ENCODE measurements at places on chromosomes 7 and 10.

GRCh38 chr7:137545059-137545716 is 201.7 kb upstream of the PTN start:
- DNase-seq: no peak

DNA sequence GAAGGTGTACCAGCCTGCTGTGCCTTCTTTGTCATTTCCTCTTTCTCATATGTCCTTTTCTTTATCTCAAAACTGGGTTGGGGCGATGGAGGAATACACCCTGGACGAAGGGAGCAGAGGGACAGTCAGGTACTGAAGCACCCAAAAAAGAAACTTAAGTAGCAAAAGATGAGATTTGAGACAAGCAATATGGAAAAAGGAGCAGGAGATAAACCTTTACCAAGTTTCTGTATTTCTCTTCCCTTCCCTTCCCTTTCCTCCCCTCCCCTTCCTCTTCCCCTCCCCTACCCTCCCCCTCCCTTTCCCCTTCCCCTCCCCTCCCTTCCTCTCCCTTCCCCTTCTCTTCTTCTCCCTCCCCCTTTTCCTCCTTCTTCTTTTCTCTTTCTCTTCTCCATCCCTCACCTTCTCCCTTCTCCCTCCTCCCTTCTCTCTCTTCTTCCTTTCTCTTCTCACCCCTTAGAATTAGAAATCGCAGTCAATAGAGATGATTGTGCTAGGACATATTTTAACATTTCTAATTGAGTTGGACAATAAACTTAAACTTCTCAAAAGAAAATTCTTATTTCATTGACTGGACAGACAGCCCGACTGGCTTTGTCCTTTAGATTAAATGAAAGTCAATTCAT is 114.7 kb upstream of the PLXDC2 start:
- DNase-seq: no peak

DNA sequence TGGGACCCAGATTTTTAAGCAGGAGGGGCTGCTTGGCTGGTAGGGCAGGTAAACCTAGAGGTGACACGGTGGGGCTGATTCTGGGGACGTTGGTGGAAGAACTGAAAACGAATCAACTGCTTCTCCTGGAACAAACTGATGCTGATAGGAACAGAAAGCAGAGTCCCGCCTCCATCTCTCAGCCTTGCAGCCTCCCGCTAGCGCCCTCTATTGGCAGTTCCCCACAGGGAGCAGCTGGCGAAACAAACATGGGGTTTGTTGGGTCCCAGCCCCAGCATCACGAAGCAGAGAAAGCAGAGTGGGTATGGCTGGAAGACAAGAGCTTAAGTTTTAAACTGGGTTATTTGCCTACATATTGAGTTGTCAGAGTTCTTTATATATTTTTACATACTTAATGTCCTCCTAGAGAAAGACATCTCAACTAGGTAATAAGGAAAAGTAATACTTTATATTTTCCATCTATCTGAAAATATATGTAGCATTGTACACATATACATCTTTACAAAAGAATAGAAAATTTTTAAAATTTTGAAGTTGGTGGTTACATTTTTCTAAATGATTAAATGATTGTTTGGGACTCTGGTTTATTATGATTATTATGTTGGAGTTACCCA is 42.3 kb upstream of the FOXI2 start:
- no peak for DNase-seq

GRCh38 chr10:128612631-128613030 is 486.4 kb upstream of the MKI67 start:
- DNase-seq: peak; percentile 2

DNA sequence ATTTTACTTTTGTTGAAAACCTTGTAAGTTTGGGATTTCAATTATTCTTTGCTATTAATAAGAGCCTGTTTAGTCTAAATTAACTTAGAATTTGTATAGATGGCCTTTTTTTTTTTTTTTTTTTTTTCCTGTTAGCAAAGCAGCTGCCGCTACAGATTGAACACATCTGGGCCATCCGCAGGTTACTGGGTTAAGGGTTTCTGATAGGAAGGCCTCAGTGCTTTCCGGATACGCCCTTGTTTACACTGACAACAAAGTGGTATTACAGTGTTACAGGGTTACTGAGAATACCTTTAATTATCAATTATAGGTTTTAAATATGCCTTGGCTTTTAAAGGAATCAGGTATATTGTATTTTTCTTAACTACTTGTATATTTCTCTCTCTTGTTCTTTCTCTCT is 76.8 kb downstream of the PTN start:
- DNase-seq: no peak

GRCh38 chr7:30028216-30028748 is at the start of gene PLEKHA8:
PLEKHA8 (plus strand) TSS chr7:30028412; CDS start chr7:30028763, 351 bp downstream.
- DNase-seq: peak; percentile 97

DNA sequence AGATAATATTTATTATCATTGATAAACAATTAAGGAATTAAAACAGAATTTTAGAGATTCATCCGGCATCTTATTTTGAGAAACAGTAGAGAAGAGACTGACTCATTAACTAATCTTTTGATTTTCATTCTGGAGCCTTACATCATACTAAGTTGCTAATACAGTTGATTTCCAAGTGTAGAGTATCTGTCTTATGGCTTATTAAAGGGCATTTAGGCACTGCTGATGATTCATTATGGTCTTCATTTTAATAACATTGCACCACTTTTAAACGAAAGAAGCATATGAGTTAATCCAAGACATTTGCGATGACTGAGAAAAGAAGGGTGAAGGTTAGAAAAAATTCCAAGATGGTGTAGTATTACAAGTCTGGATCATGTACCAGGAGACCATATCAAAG is 186.0 kb upstream of the CACNA2D1 start:
- no peak for DNase-seq

GRCh38 chr10:90138844-90139243 is 437.5 kb downstream of the KIF20B start:
- no peak for DNase-seq

DNA sequence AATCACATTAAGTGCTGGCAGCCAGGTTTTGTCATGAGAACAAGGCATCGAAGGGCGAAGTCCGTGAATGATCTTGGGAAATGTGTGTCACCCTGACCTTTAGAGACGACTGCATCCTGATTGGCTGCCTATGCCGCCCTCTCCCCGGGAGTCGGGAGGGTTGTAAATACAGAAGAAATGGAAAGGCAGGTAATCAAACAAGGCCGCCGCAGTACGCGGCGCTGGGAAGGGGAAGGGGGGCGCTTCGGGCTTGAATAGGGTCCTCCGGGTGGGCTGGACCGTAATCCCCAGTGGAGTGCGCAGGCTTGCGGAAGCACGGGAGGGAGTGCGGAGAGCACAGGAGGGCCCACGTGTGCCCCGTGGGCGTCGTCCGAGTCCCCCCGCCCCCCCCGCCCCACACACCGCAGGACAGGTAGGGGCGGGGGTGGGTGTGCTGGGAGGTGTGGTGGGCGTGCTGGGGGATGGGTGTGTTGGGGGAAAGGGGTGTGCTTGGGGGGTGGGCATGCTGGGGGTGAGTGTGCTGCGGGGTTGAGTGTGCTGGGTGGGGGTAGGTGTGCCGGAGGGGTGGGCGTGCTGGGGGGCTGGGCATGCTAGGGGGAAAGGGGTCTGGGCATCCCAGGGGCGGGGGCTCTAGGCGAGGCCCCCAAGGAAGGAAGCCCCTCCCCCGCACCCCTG is 169.4 kb downstream of the ARHGAP12 start:
- DNase-seq: peak; percentile 61

GRCh38 chr10:7432884-7433726 is 22.3 kb upstream of the SFMBT2 start:
- DNase-seq: no peak

GRCh38 chr10:119520283-119520682 is 22.2 kb downstream of the RGS10 start:
- DNase-seq: no peak

DNA sequence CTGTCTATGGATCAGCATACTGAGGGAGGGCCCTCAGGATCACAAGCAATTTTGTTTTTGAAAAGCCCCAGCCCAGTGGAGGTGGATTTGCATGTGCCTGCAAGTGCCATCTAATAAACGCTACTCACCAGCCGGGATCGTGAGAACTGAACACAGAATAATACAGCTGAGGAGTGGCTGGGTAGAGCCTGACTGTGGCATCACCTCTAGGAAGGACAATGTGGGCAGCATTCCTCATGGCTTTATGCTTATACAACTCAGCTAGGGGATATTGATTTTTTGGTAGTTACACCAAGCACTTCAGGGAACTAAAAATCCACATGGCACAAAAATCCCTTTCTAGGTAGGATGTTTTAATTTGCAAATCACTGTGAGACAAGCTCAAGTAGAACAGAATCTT is 72.7 kb upstream of the PALS2 start:
- no peak for DNase-seq

DNA sequence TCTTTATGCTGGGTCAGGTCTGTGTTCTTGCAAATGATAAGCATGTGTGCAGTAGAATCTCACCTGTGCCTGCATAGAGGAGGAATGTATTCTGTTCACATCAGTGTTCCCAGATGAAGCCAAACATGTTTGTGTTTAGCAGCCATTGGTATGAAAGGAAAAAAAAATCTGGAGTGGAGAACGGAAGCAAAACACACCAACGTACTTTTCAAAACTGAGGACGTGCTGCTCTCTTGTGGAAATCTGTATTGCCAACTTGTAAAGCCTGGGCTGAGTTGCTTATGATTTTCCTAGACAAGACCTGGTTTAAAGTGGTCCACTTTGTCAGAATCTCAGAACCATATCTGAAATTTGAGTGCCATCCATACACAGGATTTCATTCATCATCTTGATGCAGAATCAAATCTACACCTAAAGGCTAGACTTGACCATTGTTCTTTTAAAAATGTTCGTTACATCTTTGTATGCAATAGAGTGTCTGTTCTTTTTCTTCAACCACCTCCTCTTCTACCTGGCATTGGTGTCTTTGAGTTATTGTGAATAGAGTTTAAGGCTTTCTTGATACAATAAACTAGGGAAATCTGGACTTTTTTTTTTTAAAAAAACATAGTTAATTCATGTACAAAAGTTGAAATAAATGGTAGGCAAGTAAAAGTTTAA is 367.7 kb downstream of the PHF14 start:
- DNase-seq: no peak

- no peak for DNase-seq
Measured at GRCh38 chr10:113539789-113540188, 13.1 kb upstream of the HABP2 start.

DNA sequence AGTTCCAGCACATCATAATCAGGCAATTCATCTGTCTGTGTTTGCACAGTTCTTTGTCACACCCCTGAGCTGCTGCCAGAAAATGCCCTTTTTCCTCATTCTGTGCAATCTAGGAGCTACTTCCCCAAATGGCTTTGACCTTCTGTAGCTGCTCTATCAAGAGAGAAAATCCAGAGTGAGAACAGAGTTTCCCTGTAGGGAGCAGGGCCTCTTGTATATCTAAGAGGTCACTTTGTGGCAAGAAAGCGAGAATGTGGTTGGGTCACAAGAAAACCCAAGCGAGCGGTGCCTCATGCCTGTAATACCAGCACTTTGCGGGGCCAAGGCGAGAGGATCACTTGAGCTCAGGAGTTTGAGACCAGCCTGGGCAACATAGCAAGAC is 24.3 kb downstream of the SLC29A3 start:
- no peak for DNase-seq

GRCh38 chr7:148699024-148699781 is 500 bp downstream of the CUL1 start:
- peak; percentile 70 for DNase-seq

- no peak for DNase-seq
Measured at GRCh38 chr10:11683529-11684320, 58.5 kb upstream of the ECHDC3 start.

DNA sequence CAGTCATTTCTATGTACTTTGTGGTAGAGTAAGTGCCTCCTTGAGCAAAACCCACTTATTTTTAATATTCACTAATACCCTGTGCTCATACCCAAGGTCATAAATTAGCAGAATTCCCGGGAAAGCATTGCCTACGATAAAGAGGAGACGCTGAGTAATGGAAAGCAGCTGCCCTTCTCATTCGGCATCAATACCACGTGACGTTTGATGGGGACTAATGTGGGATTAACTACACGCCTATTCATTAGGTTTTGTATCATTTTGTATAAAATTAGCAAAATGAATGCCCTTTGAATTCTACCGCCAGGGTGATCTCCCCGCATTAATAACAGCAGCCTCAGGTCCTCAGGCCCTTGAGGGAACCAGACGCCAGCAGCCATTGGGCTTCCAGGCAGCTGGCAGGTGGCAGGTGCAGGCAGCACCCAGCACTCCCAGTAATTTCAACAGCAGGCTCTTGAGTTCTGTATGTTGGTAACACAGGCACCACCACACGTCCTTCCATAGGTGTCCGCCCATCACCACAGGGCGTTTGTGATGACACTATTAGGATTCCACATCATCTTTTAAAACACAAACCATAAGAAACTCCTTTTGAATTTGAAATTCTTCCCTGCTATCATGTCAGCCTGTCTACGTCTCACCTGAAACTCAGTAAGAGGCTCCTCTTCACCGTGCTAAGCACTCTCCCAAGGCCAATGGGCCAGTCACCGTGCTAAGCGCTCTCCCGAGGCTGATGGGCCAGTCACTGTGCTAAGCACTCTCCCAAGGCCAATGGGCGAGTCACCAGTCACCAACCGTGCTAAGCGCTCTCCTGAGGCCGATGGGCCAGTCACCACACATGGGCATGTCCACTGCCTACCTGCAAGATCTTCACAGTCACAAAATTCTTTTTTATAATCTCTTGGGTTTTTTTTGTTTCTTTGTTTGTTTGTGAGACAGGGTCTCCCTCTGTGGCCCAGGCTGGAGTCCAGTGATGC is 509.4 kb downstream of the PTPRN2 start:
- DNase-seq: no peak

DNA sequence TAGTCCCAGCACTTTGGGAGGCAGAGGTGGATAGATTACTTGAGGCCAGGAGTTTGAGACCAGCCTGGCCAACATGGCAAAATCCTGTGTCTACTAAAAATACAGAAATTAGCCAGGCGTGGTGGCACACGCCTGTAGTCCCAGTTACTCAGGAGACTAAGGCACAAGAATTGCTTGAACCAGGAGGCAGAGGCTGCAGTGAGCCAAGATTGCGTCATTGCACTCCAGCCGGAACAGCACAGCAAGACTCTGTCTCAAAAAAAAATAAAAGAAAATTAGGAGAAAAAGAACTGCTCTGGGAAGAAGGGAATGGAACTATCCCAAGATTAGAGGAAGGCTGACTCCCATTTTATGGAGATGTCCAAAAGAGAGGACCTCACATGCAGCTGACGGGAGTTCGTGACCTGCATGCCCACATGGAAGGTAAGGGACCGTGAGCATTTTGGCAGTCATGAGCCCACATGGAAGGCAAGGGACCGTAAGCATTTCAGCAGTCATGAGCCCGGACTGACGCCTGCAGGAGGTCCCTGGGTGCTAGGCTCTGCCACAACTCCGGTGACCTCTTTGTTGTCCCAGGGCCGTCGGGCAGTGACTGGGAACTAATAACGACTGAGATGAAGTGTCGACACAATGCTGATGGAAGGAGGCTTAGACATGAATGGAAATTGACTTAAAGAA is 18.6 kb upstream of the GTPBP4 start:
- DNase-seq: no peak

DNA sequence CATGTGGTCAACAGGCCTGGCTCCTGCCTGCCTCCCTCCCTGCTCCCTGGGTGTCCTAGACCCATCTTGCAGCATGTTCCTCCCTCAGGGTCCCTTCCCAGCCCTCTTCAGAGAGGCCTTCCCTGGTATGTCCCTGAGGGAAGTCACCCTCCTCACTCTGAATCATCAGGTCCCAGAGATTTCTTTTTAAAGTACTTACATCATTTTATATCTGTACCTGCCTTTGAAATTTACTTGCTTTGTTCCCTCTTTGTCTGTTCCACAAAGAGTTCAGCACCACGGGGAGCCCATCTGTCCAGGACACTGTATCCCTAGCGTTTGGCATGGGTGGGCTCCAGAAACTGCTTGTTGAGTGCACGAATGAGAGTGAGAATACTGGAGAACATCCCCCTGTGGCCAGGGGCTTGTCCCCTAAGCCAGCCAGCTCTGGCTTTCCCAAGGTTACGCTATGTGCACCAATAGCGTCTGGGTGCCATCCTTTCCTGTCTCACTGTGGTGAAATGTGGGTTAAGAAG is 50.6 kb upstream of the IGFBP3 start:
- peak; percentile 22 for DNase-seq
